ENCODE measurements at places on chromosomes 3 and 15. TPM values are rescaled to one million over a fixed set of nuclear protein-coding genes. Genes with fewer than 3 reads are reported as not detected.

The PLA2G4B gene
- 1.9 TPM for total RNA-seq

DNA sequence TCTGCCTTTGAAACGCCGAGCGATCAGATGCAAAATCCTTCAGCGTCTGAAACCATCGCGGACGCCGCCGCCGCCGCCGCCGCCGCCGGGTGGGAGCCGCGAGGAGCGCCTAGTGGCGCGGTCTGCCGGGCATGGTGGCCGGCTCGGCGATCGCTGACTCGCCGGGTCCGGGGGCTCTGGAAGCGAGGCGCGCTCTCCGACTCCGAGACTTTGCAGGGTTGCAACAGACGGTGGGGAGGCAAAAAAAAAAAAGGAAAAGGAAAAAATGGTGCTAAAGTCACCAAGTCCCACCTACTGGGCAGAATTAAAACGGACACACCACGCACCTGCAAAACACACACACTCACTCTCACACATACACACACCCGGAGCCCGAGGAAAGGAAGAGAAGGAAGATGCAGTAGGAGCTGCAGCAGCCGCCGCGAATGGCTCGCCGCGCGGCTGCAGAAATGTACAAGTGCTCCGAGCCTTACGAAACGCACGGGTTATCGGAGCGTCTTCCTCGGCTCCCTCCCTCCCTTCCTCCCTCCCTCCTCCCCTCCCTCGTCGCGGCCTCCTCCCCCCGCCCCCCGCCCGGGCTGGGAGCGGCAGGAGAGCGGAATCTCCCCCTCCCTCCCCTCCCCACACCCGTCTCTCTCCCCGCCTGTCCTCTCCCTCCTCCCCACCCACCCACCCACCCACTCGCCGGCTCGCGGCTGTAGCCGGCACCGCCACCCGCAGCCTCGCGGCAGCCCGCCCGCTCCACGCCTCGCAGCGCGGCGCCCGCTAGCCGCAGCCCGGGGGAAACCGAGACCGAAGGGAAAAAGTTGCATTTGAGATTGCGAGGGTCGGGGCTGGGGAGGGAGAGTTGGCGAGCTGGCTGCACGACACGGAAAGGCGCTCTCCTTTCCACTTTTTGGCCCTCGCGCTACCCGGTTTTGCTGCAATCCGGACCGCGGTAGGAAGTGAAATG is at the start of gene NTRK3:
TSS of gene NTRK3 (minus strand) at position 461 of the 952 bp plus-strand sequence. CDS start 586 bp downstream, outside the sequence.
- DNase-seq = peak; percentile 49
- H3K36me3 ChIP-seq = no peaks in the 10 kb centered on the region
- peaks cover 51% of the 10 kb centered on the region for H3K27me3 ChIP-seq
- H3K27ac ChIP-seq = no peak within 1 kb of the TSS
- H3K4me1 ChIP-seq = no peaks in the 10 kb centered on the region

DNA sequence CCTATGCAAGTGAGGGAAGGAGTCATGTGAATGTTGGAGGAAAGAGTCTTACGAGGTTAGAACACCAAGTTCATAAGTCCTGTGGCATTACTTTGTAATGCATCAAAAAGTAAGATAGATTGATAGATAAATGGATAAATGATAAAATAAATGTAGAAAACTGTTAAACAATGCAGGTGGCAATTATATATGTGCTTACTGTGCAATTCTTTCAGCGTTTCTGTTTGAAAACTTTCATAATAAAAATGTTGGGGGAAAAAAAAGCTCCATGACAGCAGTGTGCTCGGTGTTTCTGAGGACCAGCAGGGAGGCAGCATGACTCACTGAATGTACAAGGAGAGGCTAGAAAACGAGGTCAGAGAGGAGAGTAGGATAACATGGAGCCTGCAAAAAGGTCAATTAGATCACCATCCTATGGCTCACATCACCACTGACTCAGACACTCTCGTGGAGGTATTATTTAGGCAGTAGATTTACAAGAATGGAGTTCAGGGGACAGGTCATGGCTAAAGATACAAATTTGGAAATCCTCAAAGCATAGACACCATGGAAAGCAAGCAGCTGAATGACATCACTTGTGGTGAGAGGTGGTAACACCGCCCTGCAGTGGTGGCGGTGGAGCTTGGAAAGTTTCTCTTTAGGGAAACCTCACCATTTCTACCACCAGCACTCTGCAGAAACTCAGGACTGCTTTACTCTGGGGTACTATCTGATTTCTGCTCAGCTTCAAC is 219.8 kb downstream of the CTNNB1 start:
- DNase-seq = no peak
- H3K4me1 ChIP-seq = no peaks in the 10 kb centered on the region
- no peak overlapping the region for H3K27ac ChIP-seq

DNA sequence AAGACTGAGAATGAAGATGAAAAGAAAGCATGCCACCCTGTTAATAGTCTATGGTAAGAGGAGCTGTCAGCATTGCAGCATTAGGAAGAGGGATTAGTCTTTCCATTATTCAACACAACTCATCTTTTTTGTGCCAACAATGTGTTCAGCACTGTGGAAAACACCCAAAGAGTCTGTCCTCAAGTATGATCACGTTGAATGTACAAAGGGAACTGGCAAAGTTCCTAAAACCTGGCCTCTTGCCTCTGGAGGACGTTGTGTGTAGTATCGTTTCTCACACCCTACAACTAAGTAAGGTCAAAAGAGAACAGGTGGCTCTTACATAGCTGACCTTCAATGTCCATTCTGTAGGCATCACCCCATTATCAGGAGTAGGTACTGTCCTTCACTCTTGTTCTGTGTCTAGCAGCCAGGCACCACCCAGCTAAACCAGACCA is 147.9 kb upstream of the THBS1 start:
- no peaks in the 10 kb centered on the region for H3K36me3 ChIP-seq
- no peak for DNase-seq
- no peak overlapping the region for H3K4me3 ChIP-seq
- peaks cover 32% of the 10 kb centered on the region for H3K4me1 ChIP-seq
- H3K27me3 ChIP-seq = no peaks in the 10 kb centered on the region

GRCh38 chr15:68114356-68114755 is 60.2 kb downstream of the PIAS1 start:
- peak; percentile 9 for DNase-seq
- H3K4me1 ChIP-seq = no peaks in the 10 kb centered on the region
- no peak overlapping the region for H3K27ac ChIP-seq

- H3K4me3 ChIP-seq = no peak overlapping the region
- no peak for DNase-seq
- H3K36me3 ChIP-seq = no peaks in the 10 kb centered on the region
- no peak overlapping the region for H3K27ac ChIP-seq
- no peaks in the 10 kb centered on the region for H3K27me3 ChIP-seq
- H3K4me1 ChIP-seq = no peaks in the 10 kb centered on the region
These were observed 671.1 kb downstream of the TUSC7 start for GRCh38 chr3:117380631-117381030.

DNA sequence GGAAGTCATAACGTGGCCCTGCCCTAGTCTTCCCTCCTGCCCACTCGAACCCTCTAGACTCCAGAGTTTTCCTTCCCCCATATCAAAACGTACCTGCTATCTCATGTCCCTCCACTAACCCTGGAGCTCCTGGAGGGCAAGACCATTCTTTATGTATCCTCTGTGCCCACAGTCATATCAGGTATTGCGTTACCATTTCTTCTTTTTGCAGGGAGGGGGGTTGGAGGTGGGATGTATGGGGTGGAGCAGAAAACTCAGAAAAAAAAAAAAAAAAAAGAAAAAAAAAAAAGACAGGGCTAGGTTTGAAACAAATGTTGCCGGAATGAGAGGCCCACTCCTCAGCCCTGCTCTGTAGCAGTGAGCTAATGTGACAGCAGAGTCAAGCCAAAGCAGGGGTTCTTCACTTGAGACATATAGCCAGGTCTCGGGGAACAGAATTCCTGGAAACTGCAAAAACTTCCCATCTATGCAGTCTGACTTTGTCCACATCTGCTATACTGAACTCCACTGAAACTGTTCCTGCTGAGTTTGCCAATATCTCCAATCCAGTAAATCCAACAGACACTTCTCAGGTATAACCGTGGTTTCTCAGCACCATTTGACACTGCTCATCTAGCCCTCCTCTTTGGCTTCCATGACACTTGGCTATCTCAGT is 31.1 kb downstream of the PARP16 start:
- no peak for DNase-seq
- peaks cover 24% of the 10 kb centered on the region for H3K36me3 ChIP-seq
- no peak overlapping the region for H3K4me3 ChIP-seq
- no peaks in the 10 kb centered on the region for H3K27me3 ChIP-seq
- H3K27ac ChIP-seq = no peak overlapping the region

DNA sequence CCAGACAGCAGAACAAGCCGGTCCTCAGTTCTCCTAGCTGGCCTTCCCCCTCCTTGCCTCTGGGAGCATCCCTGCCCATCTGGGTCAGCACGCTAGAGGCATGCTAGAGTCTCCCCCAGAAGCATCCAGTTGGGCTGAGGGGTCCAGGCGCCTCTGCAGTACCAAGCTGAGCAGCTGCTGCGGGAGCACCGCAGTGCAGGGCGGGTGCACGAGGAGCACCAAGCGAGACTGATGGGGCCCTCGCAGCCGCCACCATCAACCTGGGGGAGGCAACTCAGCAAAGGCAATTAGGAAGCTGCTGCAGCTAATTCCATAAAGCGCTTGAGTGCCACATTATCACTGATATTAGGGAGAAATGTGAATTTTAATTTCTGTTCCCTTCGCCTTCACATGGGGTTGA is 12.4 kb downstream of the CACNA2D3 start:
- no peak for DNase-seq
- no peaks in the 10 kb centered on the region for H3K4me1 ChIP-seq
- H3K4me3 ChIP-seq = no peak overlapping the region
- H3K36me3 ChIP-seq = no peaks in the 10 kb centered on the region
